ENCODE measurements at places on chromosomes 2 and 18.

DNA sequence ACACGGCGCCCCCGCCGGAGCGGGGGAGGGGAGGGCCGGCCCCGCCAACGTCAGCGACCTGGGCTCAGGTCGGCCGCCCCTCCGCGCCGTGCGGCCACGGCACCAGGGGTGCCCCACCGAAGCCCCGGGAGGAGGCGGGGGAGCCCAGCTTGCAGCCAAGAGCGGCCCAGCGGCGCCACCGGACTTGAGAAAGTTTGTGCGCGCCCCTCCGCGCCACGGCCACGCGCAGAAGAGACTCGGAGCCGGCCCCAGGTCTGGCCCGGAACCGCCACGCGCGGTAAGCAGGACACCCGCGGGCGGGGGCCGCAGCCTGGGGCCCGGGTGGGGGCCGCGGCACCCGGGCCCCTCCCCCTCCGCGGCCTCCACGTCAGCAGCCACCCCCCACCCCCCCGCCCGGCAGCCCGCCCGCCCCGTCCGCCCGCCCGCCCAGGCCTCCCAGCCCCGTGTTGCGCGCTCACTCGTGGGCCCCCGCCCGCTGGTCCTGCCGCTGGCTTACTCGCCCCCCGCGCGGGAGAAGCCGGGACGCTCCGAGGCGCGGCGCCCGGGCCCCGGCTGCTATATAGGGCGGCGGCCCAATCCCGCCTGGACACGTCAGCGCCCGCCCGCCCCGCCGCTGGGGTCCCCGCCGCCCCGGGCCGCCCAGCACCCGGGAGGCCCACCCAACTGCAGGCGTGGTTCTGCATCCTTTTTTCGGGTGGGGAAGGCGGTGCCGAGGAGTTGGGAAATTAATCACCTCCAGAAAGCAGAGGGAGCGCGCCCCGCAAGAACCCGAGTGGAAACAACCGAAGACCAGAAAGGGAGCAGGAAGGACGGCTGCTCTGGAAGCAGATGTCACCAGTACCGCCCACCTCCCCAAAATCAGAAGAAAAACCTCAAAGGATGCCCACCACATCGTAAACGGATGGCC is 42.9 kb downstream of the HDLBP start:
- DNase-seq = peak; percentile 49

DNA sequence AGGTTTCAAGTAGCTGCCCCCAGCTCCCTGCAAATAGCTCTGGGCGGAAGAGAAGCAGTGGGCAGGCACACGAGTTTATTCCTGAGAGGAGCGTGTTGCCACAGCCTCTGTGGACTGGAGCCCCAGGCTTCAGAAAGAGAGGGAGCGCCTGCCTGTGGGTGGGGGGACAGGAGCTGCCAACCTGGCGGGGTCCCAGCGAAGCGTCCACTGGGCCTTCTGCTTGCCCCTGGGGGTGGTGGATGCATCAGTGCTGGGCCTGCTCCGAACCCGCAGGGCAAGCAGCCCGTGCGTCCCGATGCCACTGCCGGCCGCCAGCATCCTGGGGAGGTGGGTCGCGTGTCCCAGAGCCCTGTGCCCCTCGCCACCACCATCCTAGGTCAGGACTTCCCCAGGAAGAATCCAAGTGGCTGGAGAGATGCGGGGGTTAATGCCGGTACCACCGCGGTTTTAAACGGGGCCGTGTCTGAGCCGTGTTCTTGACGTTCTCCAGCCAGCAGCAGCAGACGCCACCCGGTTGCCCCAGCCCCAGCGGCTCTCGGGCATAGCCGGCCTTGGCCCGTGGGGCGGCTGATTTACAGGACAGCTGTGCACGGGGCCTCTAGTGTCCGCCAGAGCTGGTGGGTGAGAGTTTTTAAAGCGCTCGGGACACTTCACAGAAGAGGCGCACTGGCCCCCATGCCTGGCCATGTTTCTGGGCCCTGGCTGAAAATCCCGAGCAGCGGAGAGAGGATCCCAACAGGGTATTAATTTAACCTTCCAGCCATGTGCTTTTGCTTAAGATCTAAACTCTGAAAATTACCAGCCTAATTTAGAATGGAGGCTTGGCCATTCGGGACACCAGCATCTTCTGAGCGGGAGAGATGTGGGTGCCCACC is 84.7 kb downstream of the NFATC1 start:
- DNase-seq = no peak

DNA sequence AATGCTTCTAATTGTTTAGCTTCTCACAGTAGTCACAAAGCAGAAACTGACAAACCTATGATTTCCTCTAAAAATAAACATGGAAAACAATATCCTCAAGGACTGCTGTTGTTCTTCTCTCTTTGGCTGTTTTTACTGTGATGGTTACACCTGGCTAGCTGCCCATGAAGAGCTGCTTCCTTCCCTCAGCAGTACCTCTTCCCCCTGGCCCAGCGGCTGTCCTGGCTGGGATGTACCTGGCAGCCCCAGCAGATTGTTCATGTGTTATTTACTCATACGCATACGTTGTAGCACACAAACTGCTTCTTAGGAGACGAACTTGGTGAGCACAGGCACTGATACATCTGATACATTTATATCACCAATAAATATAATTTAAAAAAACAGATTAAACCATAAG is 27.4 kb downstream of the NEMP2 start:
- peak; percentile 92 for DNase-seq

GRCh38 chr2:230347659-230348305 is 20.8 kb downstream of the SP140L start:
- DNase-seq = no peak

- no peak for DNase-seq
Observed at GRCh38 chr18:8821083-8821465, 115.7 kb downstream of the MTCL1 start.

GRCh38 chr2:105431367-105432043 is 32.7 kb upstream of the FHL2 start:
- no peak for DNase-seq

- DNase-seq = no peak
Observed at GRCh38 chr2:226669905-226670304, 129.7 kb downstream of the IRS1 start.

GRCh38 chr18:24315170-24315569 is 82.5 kb downstream of the OSBPL1A start:
- no peak for DNase-seq

DNA sequence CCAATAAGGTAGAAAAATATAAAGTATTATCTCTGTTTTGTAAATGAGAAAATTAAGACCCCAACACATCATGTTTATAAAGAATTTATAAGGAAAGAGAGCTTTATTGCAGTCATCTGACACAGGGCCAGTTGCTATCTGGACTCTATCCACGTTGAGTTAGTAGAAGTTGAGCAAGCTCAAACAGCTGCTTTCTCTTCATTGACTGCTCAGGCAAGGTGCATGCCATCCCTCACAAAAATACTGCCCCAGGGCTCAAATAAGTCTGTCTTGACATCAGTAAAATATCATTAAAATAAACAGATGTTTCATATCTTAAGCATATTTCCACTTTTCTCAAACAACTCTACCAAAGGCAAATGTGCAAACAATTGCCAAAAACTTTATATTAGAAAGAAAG is 14.8 kb downstream of the COL5A2 start:
- DNase-seq = no peak

DNA sequence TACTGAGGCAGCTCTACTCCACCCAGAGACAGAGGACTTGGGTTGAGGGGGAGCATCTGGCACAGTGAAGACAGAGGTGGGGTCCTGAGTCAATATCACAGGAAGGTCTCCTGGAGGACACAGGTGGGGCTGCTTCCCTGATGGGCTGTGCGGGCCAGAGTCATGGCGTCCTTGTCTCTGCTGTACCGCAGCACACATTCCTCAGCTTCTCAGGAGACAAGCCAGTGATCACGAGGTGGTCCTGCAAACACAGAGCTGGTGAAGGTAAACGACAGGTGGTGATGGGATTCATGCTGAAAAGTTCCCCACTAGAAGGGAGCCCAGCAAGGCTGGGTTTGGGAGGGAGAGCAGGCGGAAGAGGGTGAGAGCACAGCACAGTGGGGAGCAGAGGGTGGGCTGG is 9.7 kb downstream of the TCF23 start:
- no peak for DNase-seq

DNA sequence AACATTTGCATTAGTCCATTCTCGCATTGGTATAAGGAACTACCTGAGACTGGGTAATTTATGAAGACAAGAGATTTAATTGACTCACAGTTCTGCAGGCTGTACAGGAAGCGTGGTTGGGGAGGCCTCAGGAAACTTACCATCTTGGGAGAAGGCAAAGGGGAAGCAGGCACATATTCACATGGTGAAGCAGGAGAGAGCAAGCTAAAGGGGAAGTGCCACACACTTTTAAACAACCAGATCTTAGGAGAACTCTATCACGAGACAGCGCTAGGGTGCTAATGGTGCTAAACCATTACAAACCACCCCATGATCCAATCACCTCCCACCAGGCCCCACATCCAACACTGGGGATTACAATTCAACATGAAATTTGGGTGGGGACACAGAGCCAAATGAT is 201.7 kb upstream of the MGAT5 start:
- DNase-seq = no peak

- no peak for DNase-seq
Observed at GRCh38 chr2:119430023-119430498, 1.6 kb upstream of the TMEM37 start.

GRCh38 chr2:225895126-225895525 is 495.6 kb downstream of the NYAP2 start:
- DNase-seq = no peak

DNA sequence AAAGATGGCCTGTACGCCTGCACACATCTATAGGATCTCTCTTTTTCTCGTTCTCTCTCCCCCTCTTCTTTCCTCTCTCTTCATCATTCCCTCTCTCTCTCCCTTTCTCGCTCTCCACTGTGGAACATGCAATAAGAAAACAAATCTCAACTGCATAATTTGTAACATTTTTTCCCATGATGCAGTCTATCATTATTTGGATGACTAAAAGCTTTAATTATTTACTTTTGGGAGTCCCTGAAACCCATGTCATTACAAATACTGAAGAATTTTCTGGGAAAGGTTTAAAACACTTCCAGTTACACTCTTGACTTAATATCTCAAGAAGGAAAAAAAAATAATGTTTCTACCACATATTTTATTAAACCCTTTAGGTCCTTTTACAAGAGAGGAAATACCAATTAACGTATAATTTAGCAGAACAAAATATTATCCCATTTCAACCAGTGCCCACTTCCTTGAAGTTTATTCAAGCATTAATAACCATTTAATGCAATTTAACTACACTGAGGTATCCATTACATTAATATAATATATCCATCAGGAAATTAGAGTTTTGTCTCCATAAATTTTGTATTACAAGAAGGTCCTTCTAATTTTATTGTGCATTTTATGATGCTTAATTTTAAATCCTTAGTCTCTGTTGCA is 1615.2 kb upstream of the ACVR2A start:
- no peak for DNase-seq

GRCh38 chr18:58605027-58606020 is 23.6 kb downstream of the ALPK2 start:
- DNase-seq = no peak

- no peak for DNase-seq
Observed at GRCh38 chr2:39871291-39871761, 92.3 kb upstream of the THUMPD2 start.

DNA sequence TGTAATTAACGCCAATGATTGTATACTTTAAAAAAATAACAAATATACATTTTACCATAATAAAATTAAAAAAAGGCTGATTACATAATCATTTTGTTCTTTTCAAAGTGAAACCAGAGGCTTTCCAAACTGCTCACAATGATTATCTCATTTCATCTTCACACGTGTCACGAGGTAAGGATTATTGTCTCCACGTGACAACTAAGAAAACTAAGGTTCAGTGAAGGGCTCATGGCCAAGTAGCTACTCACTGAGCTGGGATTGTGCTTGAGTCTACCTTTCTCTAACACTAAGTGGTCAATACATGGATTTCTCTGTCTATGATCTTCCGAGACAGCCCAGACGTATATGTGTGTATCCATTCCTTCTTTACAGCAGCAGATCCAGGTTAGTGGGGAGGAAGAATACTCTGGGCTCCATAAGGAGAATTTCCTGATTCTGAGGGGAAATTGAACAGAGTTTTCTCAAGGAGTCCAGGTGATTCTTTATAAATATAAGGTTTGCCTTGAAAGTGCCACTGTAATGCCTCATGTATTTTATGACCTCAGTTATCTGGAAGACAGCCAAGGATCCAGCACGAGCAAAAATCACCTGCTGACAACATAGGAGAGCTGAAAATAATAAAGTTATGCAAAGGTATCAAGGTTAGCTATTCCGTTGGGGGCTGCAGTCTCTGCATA is 25.6 kb upstream of the ACSL3 start:
- DNase-seq = peak; percentile 49

DNA sequence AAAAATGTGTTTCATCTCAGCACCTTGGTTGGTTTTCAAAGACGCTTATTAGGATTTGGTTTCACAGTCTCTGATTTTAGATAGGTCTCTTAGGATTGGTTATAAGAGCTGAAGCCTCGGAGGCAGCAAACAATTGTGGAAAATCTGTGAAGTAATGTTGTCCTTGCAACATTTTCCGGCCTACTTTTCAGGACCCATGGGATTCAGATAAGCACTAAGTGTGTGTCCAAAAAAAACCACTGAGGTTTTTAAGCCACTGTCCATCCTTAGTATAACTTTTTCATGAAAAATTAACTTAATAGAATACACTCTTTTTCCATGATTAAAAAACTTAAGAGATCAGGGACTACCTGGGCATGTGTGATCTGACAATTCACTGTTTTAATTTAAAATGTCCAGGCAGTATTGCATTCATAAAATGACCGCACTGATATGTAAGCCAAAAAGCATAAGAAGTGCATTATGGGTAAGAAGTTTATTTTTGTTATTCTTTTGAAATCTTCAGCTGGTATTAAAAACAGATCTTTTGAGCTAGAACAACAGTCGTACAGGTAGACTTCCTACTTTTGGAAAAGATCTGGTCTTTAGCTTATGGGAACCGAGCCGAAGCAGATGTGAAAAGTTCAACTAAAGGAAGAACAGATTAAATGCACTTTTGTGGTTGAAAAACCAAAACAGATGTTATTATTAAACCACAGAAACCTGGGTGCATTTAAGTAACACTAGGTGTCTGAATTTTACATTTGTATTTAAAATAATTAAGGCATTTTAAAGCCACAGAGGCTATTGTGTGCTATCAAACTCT is 479.4 kb upstream of the ZEB2 start:
- no peak for DNase-seq

- DNase-seq = no peak
Observed at GRCh38 chr2:4898706-4899105, 793.5 kb upstream of the SOX11 start.

GRCh38 chr2:137947728-137948336 is 16.4 kb upstream of the HNMT start:
- peak; percentile 61 for DNase-seq

DNA sequence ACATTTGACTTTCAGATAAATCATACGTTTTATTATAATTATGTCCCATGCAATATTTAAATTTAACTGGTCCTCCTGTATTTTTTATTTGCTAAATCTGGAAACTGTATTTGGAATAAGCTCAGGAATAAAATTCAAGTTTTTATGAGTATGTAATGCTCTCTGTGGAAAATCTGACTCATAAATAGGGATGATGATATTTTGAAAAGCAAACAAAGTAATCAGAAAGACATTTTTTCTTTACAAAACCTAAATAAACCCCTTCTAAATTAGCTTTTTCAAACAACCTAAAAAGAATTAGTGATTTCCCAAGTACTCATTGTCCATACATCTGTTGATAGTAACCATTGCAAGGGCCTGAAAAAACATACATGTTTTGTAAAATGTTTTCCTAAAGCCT is 41.1 kb downstream of the ASB1 start:
- no peak for DNase-seq

Measured in NCI-H345 (cell line).